Regular cardiac myocyte (primary cell): ENCODE measurements at places on chromosomes 16 and 17. TPM values are rescaled to one million over a fixed set of nuclear protein-coding genes. Genes with fewer than 3 reads are reported as not detected.

TCAP gene
- 0.19 and 0.28 TPM in 2 replicates for total RNA-seq

MT3 gene
- total RNA-seq = 0.56 TPM in 1 of 2 replicates, not detected in the other

PRR15L gene
- not detected in 2 replicates for total RNA-seq

TMC8 gene
- under 0.01 TPM in 1 of 2 replicates, not detected in the other for total RNA-seq

KRTAP9-4 gene
- not detected in 2 replicates for total RNA-seq

DLX3 gene
- 0.19 TPM in 1 of 2 replicates, not detected in the other for total RNA-seq

NPIPB13 gene
- 0.58 and 1.4 TPM in 2 replicates for total RNA-seq

HOXB4 gene
- 0.85 and 0.96 TPM in 2 replicates for total RNA-seq

B3GNT9 gene
- total RNA-seq = 27.4 and 42.3 TPM in 2 replicates
